Mucosa of gallbladder (tissue), 1 donor: ENCODE measurements at places on chromosomes 3 and 15. TPM values are rescaled to one million over a fixed set of nuclear protein-coding genes. Genes with fewer than 3 reads are reported as not detected.

DNA sequence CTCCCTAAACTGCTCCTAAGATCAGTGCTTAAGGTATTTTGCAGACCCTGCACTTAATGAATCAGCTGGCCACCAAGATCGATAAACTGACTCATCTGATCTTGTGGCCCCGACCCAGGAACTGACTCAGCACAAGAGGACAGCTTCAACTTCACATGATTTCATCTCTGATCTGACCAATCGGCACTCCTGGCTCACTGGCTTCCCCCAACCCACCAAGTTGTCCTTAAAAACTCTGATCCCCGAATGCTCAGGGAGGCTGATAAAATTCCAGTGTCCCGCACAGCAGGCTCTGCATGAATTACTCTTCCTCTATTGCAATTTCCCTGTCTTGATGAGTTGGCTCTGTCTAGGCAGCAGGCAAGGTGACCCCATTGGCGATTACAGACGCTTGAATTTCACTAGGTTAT lies 13.5 kb downstream of the HTR3E start:
- peak; percentile 33 for DNase-seq

- DNase-seq: no peak
Observed at GRCh38 chr3:169143506-169143905, 520.0 kb downstream of the MECOM start.

DNA sequence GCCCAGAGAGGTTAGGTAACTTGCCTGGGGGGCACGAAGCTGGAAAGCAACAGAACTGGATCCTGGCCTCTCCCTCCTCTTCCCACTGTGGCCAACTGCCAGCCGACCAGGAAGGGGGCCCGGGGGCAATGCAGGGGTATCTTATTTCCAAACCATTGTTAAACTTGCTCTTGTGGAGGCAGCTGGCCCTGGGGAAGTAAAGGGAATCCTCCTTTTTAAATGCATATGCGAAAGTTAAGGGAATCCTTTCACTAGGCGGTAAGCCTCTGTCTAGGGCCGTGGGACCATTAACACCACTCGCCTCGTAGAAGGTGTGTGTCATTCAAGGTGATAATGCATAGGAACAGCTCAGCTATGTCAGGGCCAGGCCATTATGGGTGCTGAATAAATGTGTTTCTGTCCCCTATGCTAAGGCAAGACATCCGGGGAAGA lies 68.6 kb downstream of the ST6GAL1 start:
- no peak for DNase-seq

DNA sequence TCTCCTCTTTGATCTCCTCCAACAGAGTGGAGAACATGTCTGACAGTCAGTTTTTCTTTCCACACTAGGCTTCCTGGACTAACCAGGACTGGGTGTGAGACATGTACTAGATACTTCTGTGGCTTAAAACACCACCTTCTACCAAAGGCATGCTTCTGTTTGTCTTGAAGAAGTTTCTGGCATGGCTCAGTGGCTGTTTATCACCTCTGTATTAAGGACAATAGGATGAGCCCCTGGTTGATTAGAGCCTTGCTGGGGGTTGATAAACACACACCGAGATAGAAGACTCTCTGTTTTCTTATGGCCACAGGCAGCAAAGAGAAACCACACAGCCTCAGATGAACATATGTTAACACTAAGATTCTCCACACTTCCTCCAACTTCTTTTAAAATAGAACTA lies 40.5 kb downstream of the SV2B start:
- DNase-seq: no peak

DNA sequence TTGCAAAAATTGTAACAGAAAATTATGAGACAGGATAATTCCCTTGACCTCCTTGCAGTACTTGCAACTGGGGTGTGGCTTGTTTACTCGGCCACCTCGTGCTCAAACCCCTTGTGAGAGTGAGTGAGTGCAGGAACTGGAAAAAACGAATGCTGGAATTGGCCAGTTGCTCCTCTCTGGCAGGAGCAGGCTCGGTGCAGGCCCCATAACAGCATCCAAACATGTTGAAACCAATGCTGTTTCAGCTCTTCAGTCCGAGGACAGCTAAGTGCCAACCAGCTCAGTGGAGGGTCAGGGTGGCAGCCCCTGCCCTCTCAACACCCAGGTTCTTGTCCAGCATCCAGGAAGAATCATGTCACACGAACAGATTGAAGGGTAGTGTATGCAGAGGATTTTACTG lies 36.9 kb downstream of the METTL6 start:
- no peak for DNase-seq

The TEX264 gene
- 86.0 TPM for total RNA-seq

- peak; percentile 70 for DNase-seq
Observed at GRCh38 chr15:51649659-51650521, 27.3 kb upstream of the DMXL2 start.

The CLEC3B gene
- 42.9 TPM for total RNA-seq

DNA sequence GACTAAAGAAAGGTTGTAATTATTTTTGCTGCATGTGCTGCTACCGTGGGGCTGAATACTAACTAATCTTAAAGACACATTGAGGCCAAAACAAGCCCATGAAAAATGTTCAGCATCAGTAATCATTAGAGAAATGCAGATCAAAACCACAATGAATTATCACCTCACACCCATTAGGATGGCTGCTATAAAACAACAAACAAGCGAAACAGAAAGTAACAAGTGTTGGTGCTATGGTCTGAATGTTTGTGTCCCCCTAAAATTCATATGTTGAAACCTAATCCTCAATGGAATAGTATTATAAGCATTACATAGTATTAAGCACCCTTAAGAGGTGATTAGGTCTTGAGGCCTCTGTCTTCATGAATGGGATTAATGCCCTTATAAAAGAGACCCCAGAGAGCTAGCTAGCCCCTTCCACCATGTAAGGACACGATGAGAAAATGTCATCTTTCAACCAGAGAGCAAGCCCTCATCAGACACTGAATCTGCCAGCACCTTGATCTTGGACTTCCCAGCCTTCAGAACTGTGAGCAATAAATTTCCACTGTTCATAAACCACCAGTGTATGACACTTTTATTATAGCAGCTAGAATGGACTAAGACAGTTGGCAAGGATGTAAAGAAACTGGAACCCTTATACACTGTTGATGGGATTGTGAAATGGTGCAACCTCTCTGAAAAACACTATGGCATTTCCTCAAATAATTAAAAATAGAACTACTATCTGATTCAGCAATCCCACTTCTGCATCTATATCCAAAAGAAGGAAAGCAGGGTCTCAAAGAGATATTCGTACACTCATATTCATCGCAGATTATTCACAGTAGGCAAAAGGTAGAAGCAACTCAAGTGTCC lies 76.1 kb downstream of the REC114 start:
- DNase-seq: no peak

DNA sequence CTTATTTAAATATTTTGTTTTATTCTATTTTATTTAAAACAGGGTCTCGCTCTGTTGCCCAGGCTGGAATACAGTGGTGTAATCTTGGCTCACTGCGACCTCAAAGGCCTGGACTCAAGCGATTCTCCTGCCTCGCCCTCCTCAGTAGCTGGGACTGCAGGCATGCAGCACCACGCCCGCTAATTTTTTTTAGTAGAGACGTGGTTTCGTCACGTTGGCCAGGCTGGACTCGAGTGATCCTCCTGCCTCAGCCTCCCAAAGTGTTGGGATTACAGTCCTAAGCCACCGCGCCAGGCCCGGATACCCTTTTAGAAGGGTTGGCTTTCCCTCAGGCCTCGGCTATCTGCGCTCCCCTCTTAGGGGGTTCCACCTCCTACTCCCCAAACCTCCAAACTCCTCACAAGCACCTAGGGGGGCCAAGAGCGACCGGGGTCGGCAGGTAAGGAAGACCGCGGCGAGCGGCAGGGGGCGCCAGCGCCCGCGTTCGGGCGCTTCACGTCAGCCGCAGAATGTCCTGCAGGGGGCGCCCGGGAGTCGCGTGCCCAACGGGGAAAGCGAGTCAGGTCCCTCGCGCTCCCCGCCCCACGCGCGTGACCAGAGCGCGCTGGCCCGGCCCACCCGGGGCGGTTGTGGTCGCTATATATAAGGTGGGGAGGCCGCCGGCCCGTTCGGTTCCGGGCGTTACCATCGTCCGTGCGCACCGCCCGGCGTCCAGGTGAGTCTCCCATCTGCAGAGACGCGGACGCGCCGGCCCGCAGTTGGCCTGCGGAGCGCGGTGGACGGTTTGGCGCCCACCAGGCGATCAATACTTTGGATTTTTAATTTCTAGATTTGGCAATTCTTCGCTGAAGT lies 51.8 kb upstream of the GATM start:
- peak; percentile 79 for DNase-seq

DNA sequence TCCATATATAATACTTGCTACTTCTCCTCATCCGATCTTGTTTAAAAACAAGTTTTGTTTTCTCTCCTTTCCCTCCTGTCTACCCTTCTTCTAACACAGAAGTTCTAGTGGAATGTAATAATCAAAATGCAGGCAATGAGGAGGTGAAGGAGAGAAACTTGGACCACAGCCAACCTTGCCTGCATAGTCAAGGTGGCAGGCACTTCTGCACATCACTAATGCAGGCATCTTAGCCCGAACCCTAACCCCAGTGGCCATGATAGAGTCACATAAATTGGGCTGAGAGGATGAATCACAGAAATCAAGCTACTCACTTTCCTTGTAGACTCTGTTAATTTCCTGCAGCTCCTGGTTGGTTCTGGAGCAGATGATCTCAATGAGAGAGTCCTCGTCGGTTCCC lies 41.0 kb downstream of the ANXA2 start:
- no peak for DNase-seq

The CXCR6 gene
- 11.9 TPM for total RNA-seq
